Nephron progenitor cell (in vitro differentiated cells): ENCODE measurements at places on chromosomes 6 and 20.

DNA sequence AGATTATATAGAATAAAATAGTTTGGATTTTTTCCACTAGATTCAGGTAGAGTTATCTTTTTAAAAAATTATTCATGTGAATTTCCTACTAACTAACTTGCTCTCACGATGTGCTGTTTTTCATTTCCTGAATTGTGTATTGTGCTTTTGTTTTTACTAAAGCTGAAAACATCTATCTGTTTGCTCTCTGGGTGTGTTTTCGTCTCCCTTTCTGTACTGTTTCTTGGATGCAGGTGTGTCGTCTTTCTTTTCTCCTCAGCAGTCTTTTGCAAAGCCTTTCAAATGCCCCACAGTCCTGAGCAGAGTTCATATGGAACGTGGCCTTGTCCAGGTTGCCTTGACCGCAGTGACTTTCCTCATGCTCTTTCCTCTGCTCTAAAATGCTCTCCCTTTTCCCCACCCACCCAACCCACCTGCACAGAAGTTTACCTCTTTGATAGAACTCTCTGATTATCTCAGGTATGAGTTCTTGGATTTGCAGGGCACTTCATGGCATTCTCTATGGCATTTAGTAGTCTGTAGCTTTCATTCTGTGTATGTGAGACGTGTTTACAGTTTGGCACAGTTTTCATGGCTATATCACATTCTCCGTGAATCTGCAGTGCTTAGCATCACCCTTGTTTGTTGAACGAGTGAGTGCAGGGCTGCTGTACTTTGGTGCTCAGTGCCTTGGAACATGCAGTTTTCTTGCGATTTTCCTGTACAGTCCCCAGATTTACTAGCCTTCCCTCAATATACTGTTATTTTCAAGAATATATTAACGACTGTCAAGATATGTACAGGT lies 77.1 kb downstream of the FARS2 start:
- DNase-seq: no peak

- DNase-seq: no peak
These were observed 10.3 kb downstream of the SERPINB1 start for GRCh38 chr6:2831392-2831791.

- DNase-seq: no peak
These were observed 86.2 kb upstream of the PTPRK start for GRCh38 chr6:128606611-128607010.

DNA sequence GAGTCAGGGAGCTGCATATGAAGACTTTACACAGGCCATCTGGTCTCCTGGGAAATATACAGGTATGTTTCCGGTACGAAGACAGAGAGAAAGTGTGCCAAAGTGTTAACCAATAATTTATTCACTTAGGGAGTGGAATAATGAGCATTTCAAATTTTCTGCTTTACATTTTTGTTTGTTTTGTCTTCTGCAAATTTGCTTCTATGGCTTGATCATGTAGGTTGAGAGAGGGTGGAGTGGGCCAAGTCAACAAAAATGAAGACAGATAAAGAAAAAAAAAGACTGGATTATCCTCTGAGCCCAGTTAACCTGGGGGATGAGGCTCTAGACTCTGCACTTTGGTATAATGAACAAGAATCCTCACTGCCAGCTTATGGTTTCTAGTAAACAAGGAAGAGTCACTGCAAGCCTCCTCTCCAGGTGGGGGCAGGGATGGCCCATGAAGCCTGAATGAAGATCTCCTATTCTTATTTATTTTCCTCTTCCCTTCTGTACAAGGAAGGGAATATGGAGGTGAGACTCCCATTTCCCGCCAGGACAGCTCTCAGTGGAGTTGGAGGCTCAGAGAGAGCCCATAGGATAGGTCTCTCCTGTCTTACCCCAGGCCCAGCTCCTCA lies 37.7 kb downstream of the KCNK17 start:
- DNase-seq: no peak

DNA sequence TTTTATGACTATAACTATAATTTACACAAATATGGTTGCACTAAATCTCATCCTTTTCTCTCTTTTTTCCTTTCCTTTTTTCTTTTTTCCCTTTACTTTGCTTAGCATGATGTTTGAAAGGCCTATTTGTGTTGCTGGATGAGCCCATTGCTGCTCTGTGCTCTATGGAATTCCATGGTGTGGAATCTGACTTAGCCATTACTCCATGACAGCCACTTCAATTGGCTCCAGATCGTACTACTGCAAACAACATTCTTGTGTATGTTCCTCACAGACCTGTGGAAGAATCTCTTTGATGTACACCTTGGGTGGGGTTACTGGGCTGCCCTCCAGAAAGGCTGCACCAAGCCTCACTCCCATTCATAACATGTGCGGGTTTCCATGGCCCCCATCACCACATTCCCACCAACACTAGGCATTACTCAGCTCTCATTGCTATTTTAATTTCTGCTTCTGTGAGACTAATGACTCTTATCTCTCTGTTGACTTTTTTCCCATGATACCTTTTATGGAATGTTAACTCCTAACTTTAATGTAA lies 979.0 kb downstream of the KIF16B start:
- no peak for DNase-seq

DNA sequence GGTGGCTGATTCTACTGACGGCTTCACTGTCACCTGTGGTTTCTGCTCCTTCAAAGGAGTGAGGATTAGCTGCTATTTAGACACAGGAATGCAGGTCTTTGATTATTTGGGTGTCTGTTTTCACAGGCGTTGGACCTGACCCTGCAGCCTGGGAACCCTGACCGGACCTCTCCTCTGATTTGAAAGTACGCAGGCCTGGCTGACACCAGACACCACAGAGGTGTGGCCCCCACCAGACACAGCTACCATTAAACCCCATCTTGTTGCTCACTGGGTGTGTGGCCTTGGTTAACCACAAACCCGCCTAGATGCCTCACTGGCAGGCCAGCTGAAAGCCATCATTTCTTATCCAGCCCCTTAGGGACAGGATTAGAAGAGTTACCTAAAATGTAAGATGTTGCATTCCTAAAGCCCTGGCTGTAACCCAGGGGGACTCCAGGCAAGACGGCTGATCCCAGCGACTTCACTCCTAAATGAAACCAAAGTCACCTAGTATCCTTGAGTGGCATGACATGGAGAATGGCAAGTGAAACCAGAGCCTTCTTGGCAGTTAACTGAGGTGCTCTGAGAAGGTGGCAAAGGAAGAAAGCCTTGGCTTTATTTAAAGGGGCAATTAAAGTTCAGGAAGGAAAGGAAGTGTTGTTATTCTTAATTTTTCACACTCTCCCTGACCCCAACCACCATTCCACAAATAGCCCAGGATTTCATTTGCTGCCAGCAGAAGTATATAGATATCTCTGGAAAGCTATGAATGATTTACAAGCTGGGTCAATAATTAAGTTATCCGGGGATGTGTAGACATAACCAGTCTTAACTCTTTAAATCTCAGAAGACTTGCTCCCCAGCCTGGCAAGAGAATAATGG lies 169.9 kb downstream of the QRSL1 start:
- peak; percentile 48 for DNase-seq

DNA sequence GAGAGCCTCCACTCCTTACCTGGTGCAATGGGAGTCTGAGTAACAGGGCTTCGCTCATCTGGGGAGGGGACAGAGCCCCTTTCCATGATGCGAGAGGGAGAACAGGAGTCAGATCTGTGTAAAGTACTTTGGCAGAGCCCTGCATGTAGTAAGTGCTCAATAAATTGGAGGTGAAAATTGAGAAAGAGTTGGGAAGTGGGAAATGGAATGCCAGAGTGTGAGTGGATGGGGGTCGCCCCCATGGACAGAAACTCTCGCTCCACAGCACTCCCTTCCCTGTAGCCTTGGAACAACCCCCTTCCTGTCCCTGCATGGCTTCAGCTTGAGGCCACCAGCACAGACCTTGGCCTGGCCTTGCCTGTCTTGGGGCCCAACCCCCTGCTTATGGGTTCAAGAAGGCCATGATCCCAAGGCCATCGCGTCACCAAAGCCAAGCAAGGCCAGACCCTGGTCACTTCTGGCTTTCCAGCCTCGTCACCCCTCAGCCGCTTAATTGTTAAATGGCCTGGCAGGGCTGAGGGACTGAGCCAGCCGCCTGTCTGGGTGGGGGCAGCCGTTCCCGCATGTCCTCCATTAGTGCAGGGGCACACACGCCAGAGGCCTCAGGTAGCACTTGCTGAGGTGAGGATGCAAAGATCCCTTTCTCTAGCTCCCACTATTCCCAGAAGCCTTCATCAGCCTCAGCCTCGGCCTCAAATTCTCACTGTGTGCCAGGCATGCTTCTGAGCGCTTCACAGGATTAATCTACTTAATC lies 93.7 kb upstream of the PTPN1 start:
- DNase-seq: no peak
